ENCODE measurements at places on chromosomes 3 and 15.

GRCh38 chr3:34011171-34012101 is 213.0 kb downstream of the PDCD6IP start:
- no peak for DNase-seq

DNA sequence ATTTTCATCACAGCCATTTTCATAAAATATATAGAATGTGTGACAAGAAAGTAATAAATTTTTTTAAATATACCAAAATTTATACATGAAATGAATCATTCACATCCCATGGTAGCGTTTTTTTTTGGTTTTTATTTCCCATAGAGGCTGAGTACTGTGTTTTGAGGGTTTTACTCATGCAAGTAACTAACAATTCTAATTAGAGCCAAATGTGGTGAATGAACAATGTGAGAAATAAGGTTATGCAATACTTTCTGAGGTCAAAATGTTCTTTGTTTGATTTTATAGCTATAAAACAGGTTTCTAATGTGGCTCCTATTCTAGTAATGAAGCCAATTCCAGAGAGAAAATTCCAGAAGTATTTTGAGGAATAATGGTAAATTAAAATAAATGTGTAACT is 386.8 kb downstream of the TBC1D5 start:
- no peak for DNase-seq

GRCh38 chr15:96047255-96047931 is 283.1 kb upstream of the NR2F2 start:
- DNase-seq, result no peak

DNA sequence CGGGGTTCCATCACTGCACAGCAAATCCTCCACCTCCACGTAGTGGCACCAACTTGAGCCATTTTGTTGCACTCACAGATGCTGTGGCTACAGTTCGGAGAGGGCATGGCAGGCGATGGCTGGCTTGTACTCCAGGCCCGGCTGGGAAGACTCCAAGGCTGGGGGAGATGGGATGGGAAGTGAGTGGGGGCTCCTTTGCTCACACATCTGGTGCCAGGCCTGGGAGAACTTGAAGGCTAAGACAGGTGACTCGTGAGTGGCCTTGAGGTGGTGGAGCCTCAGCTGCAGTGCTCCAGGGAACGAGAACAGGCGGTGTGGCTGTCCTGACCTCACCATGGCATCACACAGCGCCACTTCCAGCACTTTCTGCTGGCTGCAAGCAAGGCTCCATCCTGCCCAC is 87.9 kb downstream of the PLXNA1 start:
- no peak for DNase-seq

GRCh38 chr3:105130911-105131310 is 235.8 kb upstream of the ALCAM start:
- no peak for DNase-seq

- DNase-seq, result no peak
Observed at GRCh38 chr3:952906-953305, 139.9 kb upstream of the CNTN6 start.

- DNase-seq, result no peak
Observed at GRCh38 chr3:58049143-58049785, 41.0 kb downstream of the FLNB start.

DNA sequence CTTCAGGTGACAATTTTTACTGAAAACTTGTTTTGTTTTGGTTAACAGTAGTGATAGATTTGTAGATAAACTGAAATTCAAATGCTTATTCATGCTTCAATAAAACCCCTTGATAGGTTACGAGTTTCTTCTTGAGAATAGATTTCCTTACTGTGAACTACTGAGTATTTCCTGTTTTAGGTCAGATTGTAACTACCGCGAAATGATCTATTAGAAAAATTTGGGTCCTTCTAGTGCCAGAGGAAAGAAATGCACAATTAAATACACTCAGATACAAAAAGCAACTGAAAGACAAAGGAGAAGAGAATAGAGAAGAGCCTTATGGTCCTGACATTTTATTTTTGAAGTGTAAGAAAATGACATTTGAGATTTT is 251.7 kb upstream of the TBL1XR1 start:
- no peak for DNase-seq

DNA sequence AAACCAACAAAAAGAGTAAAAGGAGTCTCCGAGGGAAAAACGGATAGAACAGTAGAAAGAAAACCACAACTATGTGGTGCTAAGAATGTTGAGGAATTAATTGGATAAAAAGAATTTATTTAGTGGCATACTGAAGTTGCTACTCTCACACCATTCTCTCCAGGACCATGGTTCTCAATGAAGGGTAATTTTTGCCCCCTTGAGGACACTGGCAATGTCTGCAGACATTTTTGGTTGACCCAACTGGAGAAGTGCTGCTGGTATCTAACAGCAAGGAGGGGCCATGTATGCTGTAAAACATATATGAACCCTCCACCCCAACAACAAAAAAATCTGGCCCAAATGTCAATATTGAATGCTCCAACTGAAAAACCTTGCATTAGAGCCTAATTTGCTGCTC is 85.9 kb upstream of the CSPG5 start:
- DNase-seq, result no peak

DNA sequence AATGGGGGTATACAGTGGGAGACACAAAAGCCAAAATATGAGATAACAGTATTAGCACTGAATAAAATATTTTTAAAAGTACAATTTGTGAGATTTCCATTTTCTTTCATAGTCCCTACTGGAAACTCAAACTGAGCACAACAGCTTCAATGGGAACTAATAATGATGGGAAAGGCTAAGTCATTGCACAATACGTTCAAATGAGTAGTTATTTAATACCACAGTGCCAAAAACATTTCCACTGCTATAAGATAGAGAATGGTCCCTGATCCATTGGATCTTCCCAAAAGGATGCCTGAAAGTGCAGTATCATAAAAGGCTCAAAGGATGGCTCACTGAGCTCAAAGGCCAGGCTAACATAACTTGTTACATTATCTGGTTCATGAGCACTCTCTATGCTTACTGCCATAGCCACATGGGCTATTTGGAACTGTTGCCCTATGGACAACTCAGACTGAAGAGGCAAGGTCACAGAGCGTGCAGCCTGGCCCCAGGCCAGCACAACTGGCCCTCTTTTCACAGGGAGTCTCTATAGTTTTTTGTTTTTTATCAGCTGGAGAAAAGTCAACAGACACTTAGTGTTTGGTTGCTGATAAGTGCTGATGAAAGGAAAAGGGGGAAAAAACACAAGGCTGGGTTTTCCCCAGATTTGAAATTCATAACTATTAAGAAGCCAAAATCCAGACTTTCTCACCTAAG is 54.1 kb upstream of the PPIB start:
- DNase-seq, result no peak

DNA sequence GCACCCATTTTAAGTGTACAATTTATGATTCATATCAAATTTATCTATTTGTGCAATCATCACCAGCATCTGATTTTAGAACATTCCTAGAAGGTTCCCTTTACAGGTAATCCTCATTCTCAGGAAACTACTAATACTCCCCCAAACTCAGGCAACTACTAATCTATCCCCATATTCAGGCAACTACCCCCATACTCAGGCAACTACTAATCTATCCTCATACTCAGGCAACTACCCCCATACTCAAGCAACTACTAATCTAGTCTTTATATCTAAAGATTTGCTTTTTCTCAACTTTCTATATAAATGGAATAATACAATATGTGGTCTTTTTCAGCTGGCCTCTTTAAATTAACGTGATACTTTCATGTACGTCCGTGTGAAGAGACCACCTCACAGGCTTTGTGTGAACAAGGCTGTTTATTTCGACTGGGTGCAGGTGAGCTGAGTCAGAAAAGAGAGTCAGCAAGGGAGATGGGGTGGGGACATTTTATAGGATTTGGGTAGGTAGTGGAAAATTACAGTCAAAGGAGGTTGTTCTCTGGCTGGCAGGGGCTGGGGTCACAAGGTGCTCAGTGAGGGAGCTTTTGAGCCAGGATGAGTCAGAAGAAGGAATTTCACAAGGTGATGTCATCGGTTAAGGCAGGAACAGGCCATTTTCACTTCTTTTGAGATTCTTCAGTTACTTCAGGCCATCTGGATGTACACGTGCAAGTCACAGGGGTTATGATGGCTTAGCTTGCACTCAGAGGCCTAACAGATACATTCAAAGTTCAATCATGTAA is 1444.5 kb upstream of the CADM2 start:
- no peak for DNase-seq

GRCh38 chr3:101310978-101311375 is 9.4 kb downstream of the IMPG2 start:
- no peak for DNase-seq

DNA sequence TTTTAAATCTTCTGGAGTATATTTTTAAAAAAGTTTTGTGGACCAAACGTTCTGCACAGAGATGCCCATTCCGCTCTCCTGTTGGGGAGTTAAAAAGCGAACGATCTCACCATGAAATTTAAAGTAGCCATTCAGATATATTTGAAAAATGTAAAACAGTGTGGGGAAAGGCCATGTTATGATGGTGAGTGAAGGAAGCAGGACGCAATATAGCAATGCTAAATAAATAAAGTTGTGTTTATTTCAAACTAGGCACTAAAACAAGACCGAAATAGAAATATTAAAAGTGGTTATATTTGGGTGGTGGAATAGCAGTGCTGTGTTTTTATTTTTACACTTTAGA is 327 bp upstream of the CCDC13 start:
- no peak for DNase-seq

DNA sequence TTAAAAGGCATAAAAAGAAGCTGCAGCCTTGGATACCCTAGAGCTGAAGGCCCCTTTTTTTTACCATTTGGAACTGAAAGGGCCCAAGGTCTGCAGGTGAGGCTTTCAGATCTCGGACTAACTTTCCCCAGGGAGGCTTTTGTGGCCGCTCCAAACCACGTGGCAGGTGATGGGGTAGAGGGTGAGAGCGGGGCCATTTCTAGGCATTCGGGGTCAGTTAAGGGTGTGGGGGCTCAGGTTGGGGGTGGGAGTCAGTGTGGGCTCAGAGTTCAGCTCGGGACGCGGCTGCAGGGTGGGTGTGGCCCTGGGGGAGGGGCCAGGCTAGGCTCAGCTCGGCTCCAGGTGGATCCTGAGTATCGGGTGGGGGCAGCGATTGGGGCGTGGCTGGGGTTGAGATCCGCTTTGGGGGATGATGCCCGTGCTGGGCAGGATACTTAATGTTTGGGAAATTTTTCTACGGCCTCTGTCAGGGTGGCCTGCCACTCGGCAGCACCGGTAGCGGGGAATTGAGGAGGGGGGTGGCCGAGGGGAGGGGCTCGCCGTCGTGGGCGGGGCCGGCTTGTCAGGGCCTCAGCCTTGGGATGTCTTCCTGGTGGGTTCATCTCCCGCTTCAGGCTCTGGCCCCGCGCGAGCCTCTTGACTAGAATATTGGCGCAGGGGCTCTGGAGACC is 2.5 kb downstream of the KLF13 start:
- DNase-seq, result no peak

DNA sequence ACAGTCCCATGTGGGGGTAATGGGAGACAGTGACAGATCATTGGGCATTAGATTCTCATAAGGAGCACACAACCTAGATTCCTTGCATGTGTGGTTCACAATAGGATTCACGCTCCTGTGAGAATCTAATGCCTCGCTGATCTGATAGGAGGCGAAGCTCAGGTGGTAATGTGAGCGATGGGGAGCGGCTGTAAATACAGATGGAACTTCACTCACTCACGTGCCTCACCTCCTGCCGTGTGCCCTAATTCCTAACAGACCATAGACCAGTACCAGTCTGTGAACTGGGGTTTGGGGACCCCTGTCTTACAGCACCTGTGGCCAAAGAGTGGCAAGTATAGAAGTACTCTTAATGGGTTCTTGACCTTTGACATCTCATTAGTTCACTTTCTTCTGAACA is 554.7 kb downstream of the FOXP1 start:
- no peak for DNase-seq

DNA sequence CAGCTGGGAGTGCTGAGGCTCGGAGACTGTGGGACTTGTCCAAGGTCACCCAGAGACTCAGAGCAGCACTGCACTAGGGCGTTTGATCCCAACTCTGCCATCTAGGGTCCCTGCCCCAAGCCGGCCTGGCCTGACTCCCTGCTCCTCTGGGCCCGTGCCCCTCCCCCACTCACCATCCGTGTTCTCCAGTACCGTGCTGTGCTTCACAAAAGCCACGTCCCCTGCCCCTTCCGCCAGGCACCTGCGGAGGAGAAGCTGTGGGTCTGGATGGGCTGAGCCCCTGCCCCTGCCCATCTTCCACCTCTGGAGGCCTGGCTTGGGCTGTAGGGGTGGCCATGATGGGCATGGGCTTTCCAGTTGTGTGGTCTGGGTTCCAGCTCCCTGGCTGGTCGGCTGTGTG is 8.4 kb downstream of the MELTF start:
- no peak for DNase-seq

DNA sequence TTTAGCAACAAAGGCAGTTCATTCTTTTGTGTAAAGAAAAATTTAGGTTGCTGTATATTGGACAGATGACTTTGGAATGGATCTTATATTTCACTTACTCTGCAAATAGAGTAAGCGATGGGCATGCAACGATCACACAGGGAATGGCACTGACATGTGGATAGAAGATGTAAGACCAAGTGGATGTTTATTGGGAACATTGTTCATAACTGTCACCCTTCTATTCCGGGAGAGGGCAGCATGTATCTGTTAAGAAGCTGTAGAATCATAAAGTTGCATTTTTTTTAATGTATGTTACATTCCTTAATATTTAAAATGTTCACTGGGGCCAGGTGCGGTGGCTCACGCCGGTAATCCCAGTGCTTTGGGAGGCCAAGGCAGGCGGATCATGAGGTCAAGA is 41.2 kb downstream of the HPS3 start:
- no peak for DNase-seq

GRCh38 chr3:179446501-179446900 is 4.8 kb downstream of the GNB4 start:
- peak; percentile 13 for DNase-seq

- no peak for DNase-seq
Observed at GRCh38 chr3:118536764-118537163, 497.9 kb downstream of the IGSF11 start.

DNA sequence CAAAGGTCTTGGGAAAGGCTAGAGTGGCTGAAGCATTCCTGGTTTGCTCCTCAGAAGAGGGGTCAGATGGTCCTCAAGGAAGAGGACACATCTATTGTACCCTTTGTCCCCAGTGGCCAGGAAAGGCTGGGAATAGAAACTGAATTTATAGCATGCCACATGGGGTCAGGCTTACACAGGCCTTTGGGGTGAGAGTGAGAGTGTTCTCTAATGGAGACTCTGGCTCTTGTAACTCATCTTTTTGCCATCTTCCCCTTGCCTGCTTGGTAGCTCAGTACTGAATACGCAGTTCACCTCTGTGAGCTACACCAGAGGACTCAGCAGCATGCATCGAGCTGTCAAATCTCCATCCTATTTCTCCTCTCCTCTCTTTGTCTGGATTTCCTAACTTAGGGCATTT is 87.5 kb downstream of the ATP2B2 start:
- DNase-seq, result peak; percentile 16

GRCh38 chr3:141553055-141553454 is 66.2 kb downstream of the RASA2 start:
- DNase-seq, result peak; percentile 75

DNA sequence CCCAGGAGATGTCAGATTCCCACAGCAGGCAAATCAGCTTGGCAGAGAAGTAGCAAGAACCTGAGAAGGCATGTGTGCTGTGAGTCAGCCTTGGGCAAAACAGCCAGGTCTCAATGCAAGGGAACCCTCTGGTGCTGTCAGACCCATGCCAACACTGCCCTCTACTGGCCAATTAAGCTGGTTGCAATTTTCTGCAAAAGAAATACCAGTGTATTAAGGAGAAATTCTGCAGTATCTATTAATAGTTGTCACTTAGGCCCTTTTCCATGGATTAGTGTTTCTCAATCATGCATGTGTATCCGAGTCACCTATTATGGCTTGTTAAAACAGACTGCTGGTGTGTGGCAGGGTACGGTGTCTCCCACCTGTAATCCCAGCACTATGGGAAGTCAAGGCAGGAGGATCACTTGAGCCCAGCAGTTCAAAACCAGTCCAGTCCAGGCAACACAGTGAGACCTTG is 26.2 kb downstream of the MAP4 start:
- DNase-seq, result peak; percentile 27

- DNase-seq, result no peak
Observed at GRCh38 chr3:138271189-138271794, 58.4 kb downstream of the NME9 start.

Data from GF-D8 (cell line).